ENCODE measurements at places on chromosomes 6 and 20. TPM values are rescaled to one million over a fixed set of nuclear protein-coding genes. Genes with fewer than 3 reads are reported as not detected.

XKR7 gene
- not detected for polyA plus RNA-seq

SCGN gene
- polyA plus RNA-seq = 0.08 TPM

KIAA1755 gene
- polyA plus RNA-seq = 1.4 TPM

KCNG1 gene
- polyA plus RNA-seq = 7.6 TPM

WFDC5 gene
- 6.4 TPM for polyA plus RNA-seq

LRRN4 gene
- polyA plus RNA-seq = 0.02 TPM

HLA-DRB5 gene
- polyA plus RNA-seq = 0.08 TPM

PRSS35 gene
- 0.02 TPM for polyA plus RNA-seq

LY6G6F gene
- not detected for polyA plus RNA-seq

NUS1 gene
- 9.2 TPM for polyA plus RNA-seq

MLIP gene
- polyA plus RNA-seq = 4.1 TPM

POLR1C gene
- 38.9 TPM for polyA plus RNA-seq

Data from esophagus (tissue), 2 donors.